Vagina (tissue), 2 donors: ENCODE measurements at places on chromosomes 12 and 14.

DNA sequence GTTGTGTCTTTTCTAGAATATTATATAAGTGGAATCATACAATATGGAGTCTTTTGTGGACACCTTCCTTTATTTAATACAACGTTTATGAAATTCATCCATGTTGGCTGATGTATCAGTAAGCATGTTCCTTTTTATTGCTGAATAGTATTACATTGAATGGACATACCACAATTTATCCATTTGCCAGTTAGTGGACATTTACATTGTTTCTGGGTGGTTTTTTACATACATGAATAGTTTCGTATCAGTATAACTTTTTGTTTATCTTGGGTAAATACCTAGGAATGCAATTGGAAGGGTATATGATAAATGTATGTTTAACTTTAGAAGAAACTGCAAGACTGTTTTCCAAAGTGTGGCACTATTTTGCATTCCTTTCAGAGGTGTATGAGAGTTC, 23.1 kb downstream of the IQSEC3 start:
- DNase-seq, result no peak

GRCh38 chr12:114681116-114681871, 2.7 kb downstream of the TBX3 start:
- DNase-seq, result no peak

GRCh38 chr14:75249251-75249957, 29.2 kb upstream of the FOS start:
- DNase-seq, result no peak

DNA sequence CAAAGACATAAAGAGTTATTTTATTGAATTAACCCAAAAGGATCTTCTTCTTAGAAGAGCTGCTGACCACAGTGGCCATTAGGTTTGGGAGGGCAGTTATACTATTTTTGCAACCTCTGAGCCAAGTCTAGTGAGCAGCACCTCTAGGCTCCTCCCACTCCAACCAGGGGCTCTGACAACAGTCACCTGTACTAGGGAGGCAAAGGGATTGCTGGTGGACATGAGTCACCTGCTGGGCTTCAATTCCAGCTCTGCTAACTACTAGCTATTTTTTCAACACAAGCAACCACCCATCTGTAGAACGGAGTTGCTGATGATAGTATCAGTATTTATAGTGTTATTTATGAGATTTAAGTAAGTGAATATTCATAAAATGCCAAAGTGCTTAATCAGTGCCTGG, 166.0 kb downstream of the KLHL28 start:
- DNase-seq, result no peak

- DNase-seq, result no peak
Measured at GRCh38 chr12:109387425-109388166, 39.9 kb downstream of the MYO1H start.

- DNase-seq, result no peak
Measured at GRCh38 chr14:42664190-42664589, 1057.5 kb downstream of the LRFN5 start.

DNA sequence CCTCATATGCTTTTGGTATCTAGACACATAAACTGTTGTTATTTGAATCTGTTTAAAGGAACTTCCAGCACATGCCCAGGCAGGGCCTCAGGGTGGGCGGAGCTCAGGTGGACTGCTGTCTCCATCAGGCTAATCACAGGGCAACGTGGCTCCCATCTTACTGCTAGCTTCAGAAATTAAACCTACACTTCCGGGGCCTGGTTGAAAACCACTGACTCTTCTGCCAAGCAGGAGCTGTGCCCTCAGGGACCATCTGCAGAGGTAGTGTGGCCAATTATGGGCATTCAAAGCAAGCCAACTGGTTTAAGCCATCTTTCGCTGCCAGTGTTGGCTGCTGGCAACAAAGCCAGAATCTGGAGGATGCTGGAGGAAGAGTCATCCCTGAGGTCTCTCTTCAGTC, 97.5 kb downstream of the TMX1 start:
- no peak for DNase-seq

DNA sequence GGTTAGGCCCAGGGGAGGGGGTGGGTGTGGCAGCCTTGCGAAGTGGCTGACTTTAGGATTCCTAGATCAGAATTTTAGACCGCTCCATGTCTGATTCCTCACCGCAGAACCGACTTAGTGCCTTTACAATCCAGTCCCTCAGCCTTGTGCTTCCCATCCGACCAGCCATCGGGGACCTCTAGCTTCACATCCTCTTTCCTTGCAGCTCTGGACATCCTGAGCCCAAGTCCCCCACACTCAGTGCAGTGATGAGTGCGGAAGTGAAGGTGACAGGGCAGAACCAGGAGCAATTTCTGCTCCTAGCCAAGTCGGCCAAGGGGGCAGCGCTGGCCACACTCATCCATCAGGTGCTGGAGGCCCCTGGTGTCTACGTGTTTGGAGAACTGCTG, 557 bp downstream of the COPS7A start:
- no peak for DNase-seq

- no peak for DNase-seq
Measured at GRCh38 chr12:68759852-68760251, 13.9 kb downstream of the SLC35E3 start.

GRCh38 chr14:33580231-33580749, 370.6 kb downstream of the EGLN3 start:
- DNase-seq, result no peak

DNA sequence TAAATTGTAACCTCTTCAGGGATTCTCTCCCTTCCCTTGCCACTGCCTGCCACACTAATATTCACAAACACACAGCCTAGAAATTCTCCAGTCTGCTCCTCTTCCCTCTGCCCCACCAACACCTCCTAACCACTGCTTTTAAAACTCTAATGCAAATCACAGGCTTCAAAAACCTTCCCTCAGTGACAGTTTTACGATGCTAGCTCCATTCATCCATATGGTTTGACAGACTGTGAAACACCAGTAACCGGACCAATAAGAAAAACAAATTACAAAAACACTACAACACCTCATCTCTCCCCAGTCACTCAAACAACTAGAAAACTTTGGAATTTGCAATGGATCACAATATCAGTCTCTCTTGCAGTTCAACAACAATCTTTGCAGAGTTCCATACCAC, 5.7 kb downstream of the DPF3 start:
- DNase-seq, result no peak

DNA sequence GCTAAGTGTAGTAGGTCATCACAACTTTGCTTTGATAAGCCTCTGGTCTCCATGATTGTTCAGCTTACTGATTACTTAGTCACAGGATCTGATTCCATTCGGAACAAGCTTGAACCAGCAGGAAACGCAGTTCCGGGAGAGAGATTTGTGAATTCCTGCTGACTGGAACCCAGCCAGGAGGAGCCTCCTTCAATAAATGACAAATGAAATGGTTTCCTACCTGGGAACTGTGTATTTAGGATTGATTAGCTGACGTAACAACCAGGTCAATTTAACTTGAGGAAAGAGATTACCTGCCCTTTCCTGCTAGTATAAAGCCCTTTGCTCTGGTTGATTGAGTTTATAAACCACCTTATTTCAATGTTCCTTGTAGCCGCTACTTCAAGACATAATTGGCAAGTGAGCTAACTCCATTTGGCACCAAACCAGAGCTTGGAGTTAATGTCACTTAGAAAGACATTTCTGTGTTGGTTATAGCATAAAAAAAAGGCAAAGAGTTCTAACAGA, 35.1 kb upstream of the KCNH3 start:
- DNase-seq, result no peak

DNA sequence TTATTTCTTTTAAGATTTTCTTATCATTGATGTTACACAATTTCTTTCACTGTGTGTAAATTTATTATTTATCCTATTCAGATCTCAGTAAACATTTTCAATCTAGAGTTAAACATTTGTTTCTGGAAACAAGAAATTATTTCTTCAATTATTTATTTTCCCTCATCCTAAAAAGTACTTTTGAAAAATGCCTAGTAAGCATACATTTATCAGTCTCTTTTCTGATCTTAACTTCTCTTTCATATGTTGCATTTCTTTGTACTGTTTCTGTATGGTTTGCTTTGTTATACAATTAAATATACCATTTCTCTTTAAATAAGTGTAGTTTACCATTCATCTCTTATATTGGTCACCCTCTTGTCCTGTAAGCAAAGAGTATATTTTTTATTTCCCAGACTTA, 263.2 kb downstream of the C12orf50 start:
- no peak for DNase-seq

- DNase-seq, result no peak
Measured at GRCh38 chr12:14772946-14773345, 30.3 kb downstream of the WBP11 start.

GRCh38 chr12:98373025-98373554, 142.3 kb upstream of the TMPO start:
- DNase-seq, result no peak

DNA sequence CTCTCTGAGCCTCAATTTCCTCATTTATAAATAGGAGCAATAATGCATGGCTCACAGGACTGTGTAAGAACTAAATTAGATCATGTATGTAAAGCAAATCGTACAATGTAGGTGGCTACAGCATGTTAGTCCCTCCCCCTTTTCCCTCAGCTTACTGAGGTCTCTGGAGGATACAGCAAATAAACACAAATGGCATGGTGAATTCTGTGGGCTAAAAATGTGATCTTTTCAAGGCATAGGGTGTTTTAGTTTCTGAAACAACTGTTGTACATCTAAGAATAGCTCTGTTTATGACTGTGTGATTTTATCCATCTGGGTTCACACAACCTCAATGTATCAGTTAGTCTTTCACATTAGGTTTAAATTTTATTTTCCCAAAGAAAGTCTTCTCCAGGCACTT, 121.2 kb upstream of the PLEKHG7 start:
- DNase-seq, result no peak

DNA sequence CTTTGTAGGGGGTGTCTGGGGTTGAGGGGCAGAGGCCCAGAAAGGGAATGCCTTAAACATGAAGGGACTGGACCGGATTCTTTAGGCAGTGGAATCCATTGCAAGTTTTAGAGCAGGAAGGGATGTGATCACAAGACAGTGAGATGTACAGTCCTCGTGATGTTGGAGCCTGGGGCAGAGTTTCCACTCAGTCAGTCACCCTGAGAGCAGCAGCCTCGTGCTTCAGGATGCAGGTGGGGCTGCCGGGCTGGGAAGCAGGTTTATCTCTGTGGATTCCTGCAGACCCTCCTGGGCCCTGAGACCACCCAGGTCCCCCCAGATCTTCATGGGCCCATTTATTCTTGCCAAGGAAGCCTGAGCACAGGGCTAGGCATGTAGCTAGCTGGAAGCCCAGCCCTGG, 38.5 kb downstream of the RIN3 start:
- no peak for DNase-seq

DNA sequence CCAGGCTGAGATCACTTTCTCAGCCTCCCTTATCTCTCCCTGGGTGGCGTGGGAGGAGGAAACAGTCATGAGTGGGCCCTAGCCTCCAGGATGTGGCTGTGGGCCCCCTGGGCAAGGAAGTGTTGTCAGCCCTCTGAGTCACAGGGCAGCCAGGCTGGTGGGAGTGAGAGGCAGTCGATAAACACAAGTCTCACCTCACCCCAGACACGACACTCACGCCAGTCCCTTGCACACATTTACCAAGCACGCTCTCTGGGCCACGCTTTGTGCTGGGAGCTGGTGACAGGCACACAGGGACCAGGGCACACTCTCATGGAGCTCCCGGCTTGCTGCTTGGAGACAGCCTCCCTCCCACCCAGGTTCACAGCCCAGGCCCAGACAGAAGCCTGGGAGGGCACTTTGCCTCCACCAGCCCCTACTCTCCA, 1.9 kb upstream of the KRT79 start:
- no peak for DNase-seq

GRCh38 chr14:54901380-54902142, 1.1 kb downstream of the GCH1 start:
- DNase-seq, result no peak

GRCh38 chr14:50342221-50343078, 30.3 kb downstream of the DMAC2L start:
- no peak for DNase-seq

DNA sequence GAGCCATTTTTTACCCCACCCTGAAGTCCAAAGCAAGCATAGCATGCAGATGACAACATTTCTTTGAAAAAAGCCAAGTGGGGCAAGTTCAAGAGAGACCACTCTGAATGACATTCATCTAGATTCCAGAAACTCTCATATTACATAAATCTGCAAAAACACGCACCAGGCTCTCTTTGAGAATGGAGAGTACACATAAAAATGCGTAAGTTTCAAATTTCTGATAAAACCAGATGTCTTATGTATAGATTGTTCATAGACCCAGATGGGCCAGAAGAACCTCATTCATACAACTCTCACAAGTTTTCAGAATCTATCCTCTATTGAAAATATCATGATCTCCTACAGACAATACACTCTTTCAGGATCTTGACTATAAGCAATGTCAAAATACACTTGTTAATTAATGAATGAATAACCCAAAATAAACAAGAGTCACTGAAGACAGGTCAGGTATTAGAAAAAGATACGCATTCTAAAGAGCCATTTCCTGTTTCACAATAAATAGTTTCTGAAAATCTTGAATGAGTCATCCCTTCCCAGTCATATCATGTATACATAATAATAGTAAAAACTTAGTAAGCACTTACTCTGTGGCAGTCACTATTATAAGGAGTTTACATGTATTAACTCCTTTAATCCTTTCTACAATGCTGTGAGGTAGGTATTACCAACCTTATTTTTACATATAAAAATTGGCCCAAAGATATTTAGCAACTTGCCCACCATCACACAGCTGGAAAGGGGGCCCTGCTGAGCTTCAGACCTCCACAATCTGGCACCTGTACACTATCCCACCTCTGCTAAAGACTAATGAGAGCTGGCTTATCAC, 72.0 kb downstream of the PPP2R5E start:
- DNase-seq, result no peak

DNA sequence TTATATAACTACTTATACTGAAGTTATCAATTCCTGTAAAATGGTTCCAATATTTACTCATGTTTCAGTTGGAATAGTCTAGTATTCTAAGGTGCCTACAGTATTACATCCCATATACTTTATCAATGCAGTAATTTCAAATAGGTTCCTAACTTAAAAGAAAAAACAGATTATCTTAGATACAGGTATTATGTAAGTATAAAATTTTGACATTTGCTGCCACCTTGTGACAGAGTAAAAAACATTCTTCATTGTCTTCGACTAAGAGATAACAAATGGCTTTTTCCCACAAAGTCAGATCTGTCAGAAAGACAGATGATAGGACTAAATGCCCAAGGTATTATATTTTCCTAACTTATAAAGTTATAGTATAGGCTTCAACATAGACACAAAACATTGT, 78.7 kb downstream of the TXNDC16 start:
- DNase-seq, result no peak

GRCh38 chr12:23473071-23473470, 476.4 kb downstream of the SOX5 start:
- no peak for DNase-seq

DNA sequence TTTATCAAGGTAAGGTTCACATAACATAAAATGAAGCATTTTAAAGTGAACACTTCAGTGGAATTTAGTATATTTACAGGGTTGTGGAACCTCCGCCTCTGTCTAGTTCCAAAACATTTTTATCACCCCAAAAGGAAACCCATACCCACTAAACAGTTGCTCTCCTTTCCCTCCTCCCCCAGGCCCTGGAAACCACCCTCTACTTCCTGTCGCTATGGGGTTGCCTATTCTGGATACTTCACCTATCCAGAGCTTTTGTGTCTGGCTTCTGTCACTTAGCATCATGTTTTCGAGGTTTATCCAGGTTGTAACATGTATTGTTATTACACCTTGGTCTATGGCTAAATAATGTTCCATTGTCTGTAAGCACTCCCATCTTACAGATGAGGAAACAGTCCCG, 27.7 kb upstream of the ZFP36L1 start:
- DNase-seq, result no peak
